ENCODE measurements at places on chromosomes 16 and 17.

DNA sequence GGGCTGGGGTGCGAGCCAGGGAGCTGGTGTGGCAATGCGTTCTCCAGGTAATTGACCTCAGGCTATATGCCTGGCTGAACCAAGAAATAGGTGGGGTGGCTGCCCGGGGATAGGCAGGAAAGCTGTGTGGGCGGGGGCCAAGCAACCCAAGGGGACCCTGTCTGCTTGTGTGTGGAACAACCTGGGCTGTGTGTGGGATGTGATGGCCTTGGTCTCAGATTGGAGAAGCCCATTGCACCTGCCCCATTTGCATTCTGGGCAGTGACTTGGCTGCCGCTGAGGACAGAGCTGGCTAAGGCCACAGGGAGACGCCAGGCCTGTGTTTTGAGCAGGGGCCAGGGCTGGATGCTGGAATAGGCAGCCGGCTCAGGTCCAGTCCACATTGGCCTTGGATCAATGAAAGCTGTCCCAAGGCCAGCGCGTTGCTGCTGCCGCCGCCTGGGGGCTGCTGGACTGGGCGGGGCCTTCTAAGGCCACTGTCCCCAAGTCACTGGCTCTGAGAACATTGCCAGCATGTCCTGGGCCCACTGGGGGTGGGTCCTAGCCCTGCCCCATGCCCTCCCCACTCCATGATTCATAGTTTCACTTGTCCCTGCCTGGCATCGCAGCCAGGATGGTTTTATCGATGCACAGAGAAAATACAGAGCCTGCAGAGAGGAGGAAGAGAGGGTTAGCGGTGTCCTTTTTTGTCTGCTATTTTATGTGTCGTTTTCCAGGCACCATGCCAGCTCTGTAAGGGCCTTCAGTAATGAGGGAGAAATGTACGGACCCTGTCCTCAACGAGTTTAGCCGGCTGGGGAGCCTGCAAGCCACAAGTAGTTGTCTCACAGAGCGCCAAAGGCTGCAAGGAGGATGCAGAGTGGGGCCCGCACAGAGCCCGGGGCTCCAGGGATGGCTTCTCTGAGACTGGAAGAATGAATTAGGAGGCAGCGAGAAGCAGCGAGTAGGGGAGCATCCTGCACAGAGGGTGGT is 43.9 kb downstream of the NKD1 start:
- DNase-seq = no peak

DNA sequence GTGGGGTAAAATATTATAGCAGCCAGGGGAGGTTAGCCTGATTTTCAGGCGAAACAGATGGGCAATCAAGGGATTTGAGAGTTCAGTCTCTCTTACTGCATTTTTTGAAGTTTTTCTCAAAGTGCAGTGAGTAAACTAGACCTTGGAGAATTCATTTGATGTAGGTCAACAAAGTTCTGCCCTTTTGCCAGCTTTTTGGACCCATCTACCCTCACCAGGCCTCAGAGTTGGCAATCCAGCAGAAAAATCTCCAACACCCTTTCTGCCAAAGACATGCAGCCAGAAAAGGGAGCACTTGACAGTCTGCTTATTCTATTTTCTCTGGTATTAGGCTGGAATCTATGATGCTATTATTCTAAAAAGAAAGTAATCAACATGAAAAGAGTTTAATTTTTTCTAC is 162.2 kb upstream of the TOM1L1 start:
- DNase-seq = no peak

DNA sequence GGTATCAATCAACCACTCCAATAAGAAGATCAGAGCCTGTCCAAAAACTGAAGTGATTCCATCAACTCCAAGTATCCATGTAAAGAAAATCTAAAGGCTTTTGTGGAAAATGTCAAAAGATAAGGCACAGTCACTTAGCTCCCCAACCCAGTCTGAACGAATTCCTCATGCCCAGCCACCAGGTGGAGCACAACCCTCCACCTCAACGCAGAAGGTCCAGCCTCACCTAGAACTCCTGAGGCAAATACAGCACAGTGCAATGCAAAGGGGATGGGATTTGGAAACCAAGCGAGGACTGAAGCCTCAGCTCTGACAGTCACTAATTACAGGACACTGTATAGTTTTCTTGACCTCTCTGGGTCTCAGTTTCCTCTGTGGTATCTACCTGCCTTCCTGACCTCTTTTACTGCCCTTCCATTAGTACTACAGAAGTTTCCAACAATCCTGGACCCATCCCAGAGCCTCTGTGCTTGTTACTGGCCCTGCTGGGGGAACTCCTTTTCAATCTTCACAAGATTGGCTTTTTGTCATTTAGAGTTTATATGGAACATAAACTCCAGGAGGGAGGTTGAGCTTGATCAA is 2.0 kb downstream of the NCBP3 start:
- DNase-seq = peak; percentile 35

GRCh38 chr17:58328195-58329034 is at the start of gene TSPOAP1:
Gene TSPOAP1 (minus strand): TSS chr17:58328795. CDS start chr17:58327920, 875 bp downstream.
- DNase-seq = no peak

GRCh38 chr17:50563092-50563511 is 2.6 kb downstream of the CACNA1G start:
- DNase-seq = no peak

GRCh38 chr17:51510940-51511339 is 250.6 kb downstream of the UTP18 start:
- no peak for DNase-seq

- no peak for DNase-seq
Observed at GRCh38 chr17:49822829-49823228, 25.0 kb downstream of the TAC4 start.

GRCh38 chr17:18954321-18954720 is 2.4 kb downstream of the SLC5A10 start:
- no peak for DNase-seq

DNA sequence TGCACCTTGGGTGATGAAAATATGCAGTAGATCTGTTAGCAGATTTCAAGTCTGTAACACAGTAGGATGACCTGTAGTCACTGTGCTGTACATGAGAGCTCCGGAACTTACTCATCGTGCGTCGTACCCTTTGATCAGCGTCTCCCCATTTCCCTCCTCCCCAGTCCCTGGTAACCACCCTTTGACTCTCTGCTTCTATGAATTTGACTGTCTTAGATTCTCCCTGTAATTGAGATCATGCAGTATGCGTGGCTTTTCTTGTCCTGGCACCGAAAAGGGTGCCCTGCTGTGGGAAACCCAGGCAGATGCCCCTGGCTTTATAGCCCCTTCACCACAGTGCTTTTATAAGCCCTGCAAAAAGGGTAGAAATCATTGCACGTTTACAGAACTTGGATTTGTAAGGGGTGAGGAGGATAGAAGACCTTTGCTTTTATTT is 20.5 kb downstream of the CLEC16A start:
- no peak for DNase-seq

DNA sequence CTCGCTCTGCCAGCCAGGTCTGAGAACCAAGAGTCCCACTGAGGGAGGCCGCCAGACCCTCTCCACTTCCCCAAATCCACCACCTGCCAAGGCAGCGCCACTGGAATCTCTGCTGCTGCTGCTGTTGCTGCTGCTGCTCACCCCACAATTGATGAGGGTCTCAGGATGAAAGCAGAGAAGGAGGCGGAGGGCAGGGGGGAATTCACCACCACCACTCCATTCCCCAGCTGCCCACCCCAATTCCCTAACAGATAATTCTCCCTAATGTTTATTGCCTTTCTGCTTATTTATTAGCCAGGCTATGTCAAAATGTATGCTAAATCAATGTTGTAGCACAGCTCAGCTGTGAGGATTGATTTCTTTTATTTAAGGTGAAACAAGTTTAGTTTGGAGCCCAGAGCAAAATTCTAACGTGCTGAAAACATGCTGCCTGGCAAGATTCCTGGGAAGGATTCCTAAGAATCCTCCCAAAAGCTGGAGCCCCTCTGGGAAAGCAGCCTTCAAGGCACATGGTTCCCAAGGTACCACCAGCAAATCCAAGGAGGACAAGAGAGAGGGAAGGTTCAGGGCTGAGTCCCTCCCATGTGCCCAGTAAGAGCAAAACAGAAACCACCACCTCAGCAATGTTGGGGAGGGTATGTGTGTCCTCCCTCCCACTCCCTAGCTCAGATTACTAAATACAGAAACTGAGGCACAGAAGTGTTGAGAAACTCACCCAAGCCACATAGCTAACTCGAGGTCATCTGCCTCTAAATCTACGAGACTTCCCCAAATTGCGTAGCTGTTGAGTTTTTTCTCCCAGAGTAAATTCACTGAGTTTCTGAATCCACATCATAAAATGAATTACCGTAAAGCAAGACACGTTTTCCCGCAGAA is 12.2 kb upstream of the CDH5 start:
- DNase-seq = no peak

DNA sequence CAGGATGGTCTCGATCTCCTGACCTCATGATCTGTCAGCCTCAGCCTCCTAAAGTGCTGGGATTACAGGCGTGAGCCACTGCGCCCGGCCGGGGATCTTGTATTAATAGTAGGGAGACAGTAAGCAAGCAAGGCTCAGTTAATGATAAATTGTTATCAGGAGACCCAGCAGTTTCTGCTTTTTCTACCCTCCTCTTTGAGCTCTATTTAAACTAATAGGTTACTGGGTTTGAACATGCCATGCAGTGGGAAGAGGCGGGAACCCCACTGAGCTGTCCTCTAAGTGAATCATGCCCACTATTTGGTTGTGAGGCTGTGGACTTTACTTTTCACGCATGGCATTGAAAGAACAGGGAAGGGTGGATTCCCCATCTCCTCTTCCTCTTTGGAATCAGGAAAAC is 223.9 kb downstream of the WWOX start:
- no peak for DNase-seq

DNA sequence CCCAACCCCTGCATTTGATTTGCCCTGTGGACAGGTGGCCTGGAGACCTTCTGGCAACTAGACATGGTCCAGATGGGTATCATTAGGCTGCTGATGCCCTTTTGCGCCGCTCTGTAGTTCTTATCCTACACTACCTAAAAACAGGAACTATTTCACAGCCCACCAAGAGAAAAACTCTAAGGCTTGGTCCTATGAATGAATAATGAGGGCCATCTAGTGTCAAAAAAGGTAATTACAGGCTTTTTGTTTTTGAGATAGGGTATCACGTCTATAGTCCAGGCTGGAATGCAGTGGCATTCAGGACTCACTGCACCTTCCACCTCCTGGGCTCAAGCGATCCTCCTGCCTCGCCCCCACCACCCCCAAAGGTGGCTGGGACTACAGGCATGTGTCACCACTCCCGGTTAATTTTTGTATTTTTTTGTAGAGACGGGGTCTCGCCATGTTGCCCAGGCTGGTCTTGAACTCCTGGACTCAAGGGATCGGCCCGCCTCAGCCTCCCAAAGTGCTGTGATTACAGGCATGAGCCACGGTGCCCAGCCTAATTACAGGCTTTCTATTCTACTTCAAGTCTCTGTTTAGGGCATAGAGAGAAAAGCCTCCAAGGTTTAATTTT is 20.9 kb downstream of the COIL start:
- DNase-seq = peak; percentile 81

- no peak for DNase-seq
Observed at GRCh38 chr17:37824534-37825485, 80.0 kb upstream of the HNF1B start.

DNA sequence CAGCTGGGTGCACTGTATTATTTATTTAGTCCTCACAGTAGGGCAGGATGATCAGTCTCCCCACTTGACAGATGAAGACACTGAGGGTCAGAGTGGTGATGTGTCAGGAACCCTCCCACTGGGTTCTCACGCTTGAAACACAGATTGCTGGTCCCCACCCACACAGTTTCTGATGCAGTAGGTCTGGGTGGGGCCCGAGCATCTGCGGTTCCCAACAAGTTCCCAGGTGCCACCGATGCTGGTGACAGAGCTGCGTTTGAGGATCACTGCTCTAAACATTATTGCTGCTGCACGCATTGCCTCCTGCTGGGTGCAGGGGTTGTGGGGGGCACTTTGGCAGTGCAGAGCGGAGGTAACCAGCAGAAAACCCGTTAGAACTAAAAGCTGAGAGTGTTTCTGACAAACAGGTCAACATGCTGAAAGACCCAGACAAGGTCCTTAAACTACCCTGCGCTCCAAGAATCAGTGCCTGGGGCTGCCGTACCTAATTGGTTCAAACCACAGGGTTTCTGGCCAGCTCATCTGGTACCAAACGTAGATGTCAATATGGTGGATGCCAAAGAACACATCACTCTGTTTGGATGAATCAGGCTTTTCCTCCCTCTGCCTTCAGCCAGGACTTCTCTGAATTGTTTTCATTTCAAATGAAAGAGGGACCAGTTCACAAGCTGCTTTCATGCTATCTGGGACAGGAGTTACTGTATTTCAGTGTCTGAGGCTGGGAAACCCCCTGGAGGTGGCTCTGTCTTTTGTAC is 76.0 kb downstream of the ABCC1 start:
- no peak for DNase-seq

- no peak for DNase-seq
Observed at GRCh38 chr17:41413353-41413957, 10.9 kb downstream of the KRT37 start.

- DNase-seq = peak; percentile 44
Observed at GRCh38 chr17:38870259-38871165, 654 bp downstream of the LASP1 start.

DNA sequence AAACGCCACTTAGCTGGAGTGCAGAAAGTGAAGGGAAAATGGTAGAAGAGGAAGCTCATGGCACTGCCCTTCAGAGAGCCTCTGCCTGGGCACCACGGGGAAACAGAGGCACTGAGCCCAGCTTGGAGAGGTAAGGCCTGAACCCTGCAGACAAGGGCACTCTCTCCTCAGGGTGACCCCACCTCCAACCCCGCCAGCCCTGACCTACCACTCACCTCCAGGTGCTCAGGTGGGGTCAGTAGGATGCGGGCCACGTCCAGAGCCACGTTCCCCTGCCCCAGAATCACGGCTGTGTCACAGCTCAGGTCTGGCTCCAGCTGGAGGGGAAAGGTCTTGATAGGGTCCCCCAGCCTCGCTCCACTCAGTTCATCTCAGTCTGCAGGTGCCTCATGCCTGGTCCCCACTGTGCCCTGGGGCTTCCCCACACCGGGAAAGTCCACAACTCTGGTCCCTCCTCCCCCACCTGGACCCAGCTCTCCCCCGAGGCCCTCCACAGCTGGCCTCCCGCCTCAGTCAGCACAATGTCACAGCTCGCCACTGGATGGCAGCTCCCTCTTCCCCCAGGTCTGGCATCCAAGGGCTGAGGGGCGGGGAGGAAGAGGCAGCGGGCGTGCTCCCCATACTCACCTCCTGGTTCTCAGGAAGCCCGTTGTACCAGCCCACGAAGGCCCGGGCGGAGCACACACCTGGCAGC is 6.0 kb upstream of the GRIN2C start:
- DNase-seq = no peak

GRCh38 chr16:65235339-65236177 is 113.7 kb upstream of the CDH11 start:
- no peak for DNase-seq

DNA sequence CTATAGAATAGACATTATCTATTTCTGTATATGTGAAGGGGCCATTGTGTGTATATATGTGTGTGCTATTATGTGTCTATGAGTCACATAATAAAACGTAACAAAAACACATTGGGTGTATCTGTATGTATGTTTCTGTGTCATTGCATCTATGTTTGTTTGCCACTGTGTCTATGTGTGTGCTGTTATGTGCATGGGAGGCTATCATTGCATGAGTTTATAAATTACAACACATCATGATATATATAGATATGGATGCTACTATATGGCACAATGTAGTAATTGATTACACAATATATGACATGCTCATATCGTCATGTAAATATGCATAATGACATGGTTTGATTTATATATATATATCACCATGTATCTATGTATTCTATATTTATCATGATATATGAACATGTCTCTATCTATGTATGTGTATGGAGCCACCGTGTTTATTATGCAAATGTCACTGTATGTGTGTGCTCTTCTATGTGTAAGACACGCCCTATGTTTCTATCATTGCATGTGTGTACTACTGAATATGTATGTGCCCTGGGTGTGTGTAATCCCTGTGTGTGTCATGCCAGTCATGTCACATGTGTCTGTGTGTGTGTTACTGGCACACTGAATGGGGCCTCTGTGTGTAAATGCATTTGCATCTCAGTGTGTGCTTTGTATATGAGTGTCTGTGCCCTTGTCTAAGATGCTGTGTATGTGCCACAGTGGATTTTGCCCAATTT is 1.4 kb upstream of the TSPOAP1 start:
- DNase-seq = peak; percentile 50
